Esophagus squamous epithelium (tissue), 5 donors: ENCODE measurements at places on chromosomes 5 and 9. TPM values are rescaled to one million over a fixed set of nuclear protein-coding genes. Genes with fewer than 3 reads are reported as not detected.

GRCh38 chr9:25322142-25322541 lies 356.1 kb downstream of the TUSC1 start:
- no peak for DNase-seq

GRCh38 chr5:77893225-77893860 lies 117.2 kb upstream of the TBCA start:
- no peak for DNase-seq

GRCh38 chr5:154770111-154770510 lies 14.9 kb downstream of the LARP1 start:
- DNase-seq = no peak

DNA sequence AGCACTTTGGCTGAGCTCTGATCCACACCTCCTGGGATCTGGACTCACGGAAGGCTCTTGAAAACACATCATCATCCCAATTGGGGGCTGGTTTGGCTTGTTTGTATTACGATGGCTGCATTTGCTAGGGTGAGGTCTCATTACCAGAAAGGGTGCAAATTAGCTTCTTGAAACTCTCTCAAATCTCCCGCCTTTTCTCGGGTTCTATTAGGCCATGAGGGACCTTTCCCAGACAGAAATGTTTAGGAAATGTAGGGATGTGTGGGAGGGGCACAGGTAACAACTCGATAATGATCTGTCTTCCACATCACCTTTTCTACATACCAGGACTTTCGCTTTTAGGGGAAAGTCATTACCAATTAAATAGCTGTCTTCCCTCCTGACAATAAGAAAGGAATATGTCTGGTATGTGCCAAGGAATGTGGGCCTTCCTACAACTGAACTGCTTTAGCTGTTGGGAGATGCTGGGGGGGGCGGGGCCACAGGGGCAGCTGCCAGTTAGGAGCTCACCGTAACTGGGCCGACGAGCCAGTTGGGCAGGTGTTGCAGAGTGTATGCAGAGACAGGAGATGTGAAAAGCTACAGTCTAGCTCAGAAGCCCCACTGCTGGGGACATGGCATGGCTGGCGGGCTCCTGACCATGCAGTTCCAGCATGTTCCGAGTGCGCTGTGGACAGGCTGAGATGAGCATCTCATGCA lies 71.2 kb downstream of the AK8 start:
- no peak for DNase-seq

- no peak for DNase-seq
These were observed 166.8 kb downstream of the COL23A1 start for GRCh38 chr5:178423431-178423830.

DNA sequence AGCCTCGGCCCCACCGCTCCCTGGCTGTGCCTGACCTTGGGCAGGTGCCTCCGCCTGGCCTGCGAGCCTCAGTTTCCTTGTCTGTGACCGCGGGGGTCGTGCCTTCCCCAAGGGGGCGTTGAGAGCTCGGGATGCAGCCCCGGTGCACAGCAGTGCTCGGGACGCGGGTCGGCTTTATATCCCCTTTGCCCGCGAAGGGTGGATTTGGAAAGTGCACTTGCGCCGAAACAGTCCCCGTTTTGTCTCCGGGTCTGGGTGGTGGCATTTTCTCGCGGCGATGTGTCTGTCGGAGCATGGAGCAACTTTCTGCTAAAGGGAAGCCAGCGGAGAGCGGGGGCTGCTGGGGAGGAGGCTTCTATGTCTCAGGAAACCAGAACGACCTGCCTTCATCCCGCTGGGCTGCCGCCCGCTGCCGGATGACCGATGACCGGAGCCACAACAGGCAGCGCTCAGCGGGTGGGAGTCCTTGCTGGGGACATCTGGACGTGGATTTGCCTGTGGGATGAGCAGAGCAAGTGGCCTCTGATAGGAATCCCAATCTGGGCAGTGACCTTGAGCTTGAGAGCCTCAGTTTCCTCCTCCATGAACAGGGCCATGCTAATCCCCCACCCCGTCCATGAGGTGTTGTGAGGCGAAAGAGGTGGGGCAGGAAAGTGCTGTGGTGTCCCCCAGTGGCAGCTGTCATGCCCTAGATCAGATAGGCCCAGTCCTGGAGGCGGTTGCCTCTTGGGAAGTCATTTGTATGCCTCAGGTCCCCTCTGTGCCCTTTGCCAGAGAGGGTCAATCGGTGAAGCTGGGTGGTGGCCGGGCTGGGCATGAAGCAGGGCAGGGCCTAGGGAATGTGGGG lies 651 bp downstream of the HRH2 start:
- no peak for DNase-seq

GRCh38 chr5:170404398-170404797 lies 15.2 kb upstream of the KCNMB1 start:
- no peak for DNase-seq

The PIP5KL1 gene
- 3.6 TPM for total RNA-seq

The PROB1 gene
- 1.0 TPM for total RNA-seq

GRCh38 chr5:133916914-133917313 lies 51.5 kb downstream of the C5orf15 start:
- DNase-seq = no peak

The CDKN2B-AS1 gene
- 1.7 TPM for total RNA-seq

DNA sequence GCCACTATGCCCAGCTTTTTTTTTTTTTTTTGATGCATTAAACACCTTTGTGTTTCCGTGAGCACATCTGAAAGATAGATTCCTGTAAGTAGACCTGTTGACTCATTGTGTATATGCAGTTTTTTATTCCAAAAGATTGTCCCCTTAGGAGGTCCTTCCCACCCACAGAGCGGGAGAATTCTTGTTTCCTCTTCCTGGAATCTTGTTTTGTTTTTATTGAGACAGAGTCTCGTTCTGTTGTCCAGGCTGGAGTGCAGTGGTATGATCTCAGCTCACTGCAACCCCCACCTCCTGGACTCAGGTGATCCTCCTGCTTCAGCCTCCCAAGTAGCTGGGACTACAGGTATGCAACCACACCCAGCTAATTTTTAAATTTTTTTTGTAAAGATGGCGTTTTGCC lies 7.6 kb downstream of the PTPA start:
- DNase-seq = no peak

The UGT3A2 gene
- not detected for total RNA-seq

- no peak for DNase-seq
These were observed 83.5 kb upstream of the MINAR2 start for GRCh38 chr5:129664336-129664937.

- no peak for DNase-seq
These were observed 386.9 kb upstream of the SMC2 start for GRCh38 chr9:103707181-103707580.

The C1QTNF3 gene
- 5.1 TPM for total RNA-seq

DNA sequence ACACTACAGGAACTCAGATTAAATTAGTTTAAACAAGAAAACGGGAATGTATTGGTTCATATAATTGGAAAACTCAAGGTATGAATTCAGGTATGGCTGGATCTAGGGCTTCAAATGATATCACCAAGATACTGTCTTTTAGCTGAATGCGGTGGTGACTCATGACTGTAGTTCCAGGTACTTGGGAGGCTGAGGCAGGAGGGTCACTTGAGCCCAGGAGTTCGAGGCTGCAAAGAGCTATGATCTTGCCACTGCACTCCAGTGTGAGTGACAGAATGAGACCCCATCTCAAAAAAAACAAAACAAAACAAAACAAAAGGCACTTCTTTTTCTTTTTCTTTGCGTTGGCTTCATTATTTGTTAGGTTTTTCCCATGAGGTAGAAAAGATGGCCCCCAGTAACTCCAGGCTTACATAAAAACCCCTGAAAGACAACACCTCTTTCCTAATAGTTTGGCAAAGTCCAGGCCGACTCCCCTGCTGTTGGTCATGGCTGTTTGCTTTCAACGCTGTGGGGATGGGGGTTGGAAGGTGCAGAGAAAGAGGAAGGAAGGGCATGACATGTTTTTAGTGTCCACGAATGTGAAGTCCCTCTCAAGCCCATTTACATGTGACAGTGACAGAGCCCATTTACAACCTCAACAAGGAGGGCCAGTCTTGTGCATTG lies 39.8 kb upstream of the CRB2 start:
- no peak for DNase-seq

DNA sequence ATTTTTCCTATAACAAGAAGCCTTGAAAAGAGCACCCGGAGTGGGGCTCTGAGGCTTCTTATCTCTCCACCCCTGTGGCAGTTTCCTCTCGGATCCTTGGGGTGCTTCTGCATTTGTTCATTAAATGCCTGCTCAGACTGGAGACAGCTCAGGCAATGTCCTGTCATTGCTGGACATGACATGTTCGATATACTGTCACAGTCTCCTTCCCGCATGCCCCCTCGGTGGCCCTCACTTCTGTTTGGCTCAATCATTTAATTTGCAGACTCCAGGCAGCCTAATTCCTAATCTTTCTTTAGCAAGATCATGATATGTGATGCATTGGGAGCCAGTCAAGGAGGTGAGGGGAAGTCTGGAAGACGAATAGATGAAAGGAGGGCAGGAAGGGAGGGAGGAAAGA lies 37.5 kb upstream of the CPEB4 start:
- no peak for DNase-seq

DNA sequence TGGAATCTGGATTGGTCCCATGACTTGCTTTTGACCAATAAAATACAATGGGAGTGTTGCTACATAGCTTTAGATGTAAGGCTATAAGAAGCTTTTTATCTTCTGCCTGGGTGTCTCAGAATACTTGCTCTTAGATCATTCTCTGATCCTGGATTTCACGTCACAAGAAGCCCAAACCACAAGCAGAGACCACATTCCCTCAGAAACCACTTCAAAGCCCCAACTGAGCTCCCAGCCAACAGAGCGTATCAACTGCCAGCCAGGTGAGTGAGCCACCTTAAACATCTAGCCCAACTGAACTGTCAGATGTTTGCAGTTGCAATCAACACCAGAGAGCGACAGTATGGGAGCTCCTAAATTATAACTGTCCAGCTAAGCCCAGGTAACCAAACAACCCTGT lies 687.1 kb downstream of the TLE1 start:
- no peak for DNase-seq

GRCh38 chr9:133954862-133955529 lies 37.1 kb downstream of the VAV2 start:
- no peak for DNase-seq

- no peak for DNase-seq
These were observed 373.3 kb downstream of the CHSY3 start for GRCh38 chr5:130277522-130277921.

DNA sequence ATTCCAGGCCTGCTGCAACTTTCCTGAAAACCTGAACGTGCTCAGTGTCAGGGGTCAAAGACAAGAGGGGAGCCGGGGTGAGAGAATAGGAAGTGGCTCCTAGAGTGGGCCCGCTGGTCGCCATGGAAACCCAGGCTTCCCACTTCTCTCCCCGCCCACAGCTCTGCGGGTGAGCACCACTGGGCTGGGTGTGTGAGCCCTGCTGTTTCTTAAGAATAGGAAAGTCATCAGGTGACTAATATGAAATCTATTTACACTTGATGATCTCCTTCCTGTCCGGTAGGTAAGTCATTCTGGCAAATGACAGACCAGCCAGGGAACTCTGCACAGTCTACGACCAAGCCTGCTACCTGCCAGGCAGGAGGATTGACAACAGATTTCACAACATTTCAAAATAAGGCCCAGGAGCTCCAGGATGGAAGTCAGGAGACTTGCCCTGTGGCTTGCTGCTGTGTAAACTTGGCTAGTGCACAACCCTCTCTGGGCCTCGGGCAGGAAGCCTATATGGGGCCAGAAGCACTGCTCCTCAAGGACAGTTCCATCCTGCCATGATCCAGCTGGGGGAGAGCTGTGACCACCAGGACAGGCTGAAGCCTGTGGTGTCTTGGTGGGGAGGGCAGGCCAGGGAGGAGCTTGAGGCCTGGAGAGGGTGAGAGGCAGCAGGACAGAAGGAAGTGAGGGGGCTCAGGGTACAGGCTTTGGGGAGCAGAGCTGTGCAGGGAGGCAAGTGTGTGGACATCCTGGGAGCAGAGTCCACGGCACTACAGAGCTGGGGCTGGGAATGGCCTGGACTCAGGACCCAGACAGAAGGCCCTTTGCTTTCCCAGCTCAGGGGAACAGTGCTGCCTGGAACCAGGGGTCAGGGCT lies 60.6 kb downstream of the SHB start:
- DNase-seq = no peak

DNA sequence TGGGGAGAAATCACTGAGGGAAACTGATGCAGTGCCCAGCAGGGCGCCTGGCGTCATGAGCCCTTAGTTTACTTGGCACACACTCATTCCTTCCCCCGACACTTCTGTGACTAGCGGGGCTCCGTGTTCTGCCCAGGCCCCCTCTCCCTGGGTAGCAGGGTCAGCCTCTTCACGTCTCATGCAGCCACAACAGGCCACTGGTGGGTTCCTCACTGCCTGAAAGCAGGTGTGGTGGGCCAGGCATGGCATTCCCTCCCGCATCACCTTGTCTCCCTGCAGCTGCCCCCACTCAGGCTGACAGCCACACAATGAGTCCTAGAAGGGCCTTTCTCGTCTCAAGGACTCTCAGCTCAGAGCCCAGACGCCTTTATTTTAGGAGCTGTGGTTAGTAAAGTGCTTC lies 51.1 kb upstream of the CPLX2 start:
- DNase-seq = no peak

DNA sequence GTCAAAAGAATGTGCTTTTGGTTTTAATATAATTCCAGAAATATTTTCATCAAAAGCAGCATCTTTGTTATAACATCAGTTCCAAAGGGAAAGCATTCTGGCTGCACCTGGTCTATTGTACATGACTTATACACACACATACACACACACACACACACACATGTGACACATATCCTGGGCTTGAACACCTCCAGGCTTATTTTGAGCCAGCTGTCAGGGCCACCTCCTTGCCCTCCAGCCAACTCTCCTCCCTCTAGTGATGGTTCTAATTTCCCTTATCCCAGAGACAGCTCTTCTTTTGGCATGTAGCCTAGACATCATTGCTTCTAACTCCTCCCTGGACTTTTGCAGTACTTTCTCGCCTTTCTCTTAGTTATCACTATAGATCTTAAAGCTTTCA lies 115.0 kb downstream of the PIK3R1 start:
- no peak for DNase-seq

GRCh38 chr9:122819791-122820489 lies 8.4 kb downstream of the PDCL start:
- no peak for DNase-seq

The BTNL3 gene
- total RNA-seq = not detected
